Foreskin keratinocyte (primary cell): ENCODE measurements at places on chromosomes 12 and 14.

GRCh38 chr12:27344246-27344645 lies 11.6 kb downstream of the BMAL2 start:
- DNase-seq = peak; percentile 70

DNA sequence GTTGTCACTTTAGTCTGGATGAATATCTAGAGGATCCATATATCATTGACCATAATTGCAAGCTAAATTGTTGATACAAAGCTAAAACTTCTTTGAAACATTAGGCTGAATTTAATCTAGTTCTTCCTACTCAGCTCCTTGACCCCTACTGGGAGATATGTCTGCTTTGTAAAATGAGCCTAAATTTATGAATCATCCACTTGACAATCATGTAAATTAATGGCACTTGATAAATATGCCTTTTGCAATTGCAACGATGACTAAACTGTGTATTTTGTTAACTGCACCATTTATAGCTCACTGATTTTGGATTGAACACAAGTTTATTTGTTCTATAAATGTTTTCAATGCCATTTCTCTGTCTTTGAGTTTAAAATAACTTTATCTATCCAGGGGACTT lies 1616.5 kb upstream of the FLRT2 start:
- DNase-seq = no peak

DNA sequence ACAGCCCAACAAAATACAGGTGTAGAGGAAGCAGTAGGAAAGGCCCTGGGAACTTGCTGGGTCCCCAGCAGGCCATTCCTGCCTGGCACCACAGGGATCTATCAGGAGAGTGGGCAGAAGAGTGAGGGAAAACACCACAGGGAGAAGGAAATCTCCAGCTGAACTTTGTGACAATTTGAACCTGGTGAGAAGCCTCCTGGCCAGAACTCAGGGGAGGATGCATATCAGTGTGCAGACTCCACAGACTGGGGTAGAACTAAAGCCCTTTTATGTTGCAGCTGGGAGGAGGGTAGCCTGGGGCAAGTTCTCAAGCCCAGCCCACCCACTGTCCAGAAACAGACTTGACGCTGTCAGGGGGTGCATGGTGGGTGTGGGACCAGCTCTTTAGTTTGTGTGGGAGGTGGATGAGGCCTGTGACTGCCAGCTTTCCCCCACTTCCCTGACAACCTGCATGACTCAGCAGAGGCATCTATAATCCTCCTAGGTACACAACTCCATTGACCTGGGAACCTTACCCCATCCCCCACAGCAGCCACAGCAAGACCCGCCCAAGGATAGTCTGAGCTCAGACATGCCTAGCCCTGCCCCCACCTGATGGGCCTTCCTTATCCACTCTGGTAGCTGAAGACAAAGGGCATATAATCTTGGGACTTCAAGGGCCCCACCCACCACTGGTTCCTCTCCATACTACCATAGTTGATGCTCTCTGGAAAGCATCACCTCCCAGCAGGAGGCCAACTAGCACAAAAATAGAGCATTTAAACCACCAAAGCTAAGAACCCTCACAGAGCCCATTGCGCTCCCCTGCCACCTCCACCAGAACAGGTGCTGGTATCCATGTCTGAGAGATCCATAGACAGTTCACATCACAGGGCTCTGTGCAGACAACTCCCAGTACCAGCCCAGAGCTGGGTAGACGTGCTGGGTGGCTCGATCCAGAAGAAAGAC lies 28.9 kb downstream of the PNN start:
- DNase-seq = peak; percentile 47

DNA sequence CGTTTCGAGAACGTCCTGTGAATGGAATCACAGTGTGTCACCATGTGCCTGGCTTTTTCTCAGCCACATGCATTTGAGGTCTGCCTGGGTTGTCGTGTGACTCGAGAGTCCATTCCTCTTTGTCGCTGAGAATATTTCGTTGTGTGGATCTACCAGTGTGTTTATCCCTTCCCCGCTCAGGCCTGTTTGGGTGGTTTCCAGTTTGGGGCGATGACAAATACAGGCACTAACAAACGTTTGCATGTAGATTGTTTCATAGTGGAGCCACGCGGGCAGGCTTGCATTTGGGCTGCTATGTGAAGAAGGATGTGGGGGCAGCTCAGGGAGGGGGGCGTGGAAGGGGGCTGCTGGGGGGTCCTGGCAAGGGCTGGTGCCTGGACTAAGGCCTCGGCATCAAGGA lies 14.1 kb downstream of the RIN3 start:
- DNase-seq = no peak

DNA sequence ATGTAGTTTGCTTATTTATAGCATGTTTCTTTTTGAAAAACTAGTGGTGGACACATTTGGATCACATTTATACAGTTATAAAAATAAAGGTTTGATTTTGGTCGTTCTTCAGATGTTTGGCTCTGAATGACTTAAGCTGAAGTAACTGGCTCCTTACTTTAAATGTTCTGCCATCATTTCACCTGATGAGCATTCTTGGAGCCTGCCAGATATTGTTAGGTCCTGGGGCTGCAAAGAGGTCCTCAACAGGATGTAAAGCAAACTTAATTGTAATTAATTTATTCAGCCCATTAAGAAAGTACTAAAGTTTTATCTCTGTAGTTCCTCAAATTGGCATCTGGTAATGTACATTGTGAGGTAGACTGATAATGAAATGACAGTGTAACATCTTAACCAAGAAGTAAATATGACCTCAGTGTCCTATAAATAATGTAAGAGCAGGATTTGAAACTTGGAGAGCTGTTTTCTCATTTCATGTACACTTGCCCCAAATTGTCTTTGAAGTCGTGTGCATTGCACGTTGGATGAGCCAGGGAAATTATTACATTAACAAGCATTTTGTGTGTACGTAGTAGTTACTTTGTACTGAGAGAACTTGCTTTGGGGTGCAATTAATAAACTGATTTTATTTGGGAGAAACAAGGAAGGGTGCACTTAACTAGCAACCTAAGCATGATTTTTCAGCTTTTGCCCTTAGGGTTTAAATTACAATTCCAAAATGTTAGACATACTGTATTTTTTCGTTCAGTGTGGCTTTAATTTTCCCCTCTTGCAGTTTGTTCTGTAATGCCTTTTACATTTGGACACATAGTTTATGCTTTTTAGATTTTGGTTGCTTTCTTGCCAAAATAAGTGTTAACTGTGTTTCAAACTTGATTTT lies 7.5 kb downstream of the EIF5 start:
- no peak for DNase-seq

GRCh38 chr14:66850258-66850888 lies 338.9 kb upstream of the GARIN2 start:
- no peak for DNase-seq
